Fibroblast of skin of left biceps (primary cell): ENCODE measurements at places on chromosomes 13 and 19.
A peak's percentile ranks its signal among the peaks of the same experiment; 100 is the strongest.

DNA sequence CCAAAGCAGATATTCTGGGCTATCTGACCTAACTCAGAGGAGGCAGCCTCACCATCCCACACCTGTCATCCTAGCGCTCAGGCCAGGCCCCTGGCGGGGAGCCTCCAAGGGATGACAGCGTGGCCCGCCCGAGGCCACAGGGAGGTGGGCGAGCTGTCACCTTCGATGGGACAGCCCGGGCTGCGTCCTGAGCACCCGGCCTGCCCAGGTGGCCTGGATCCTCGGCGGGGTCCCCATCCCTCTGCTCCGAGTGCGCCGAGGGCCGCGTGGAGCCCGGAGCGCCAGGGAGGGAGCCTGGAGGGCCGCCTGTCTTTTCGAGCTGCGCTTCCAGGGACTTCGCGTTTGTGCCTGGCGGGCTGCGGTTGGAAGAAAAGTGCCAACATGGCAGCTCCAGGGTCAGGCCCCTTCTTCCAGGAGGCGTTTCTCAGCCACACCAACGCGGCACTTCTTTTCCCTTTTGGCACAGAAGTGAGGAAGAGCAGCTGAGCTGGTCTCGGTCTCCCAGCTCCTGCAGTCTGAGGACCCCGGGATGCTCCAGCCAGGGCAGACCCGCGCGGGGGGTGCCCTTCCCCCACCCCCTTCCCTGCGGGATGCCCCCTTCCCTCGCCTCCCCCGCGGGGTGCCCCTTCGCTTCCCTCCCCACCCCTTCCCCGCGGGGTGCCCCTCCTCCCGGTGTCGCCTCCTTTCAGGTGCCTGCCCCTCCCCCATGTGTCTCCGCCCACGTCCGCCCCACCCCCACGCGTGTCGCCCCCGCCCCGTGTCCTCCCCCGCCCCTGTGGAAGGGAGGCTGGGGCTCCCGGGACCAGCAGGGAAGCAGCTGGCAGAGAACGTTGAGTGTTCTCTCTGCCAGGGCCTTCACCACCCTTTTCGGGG, 42.3 kb downstream of the GJA3 start:
- no peak for DNase-seq

- no peak for DNase-seq
Observed at GRCh38 chr13:52738719-52739467, 727 bp downstream of the CNMD start.

GRCh38 chr19:35883882-35884281, 15.5 kb downstream of the APLP1 start:
- DNase-seq: no peak

GRCh38 chr13:38899571-38899970, 91.1 kb downstream of the STOML3 start:
- DNase-seq: no peak

DNA sequence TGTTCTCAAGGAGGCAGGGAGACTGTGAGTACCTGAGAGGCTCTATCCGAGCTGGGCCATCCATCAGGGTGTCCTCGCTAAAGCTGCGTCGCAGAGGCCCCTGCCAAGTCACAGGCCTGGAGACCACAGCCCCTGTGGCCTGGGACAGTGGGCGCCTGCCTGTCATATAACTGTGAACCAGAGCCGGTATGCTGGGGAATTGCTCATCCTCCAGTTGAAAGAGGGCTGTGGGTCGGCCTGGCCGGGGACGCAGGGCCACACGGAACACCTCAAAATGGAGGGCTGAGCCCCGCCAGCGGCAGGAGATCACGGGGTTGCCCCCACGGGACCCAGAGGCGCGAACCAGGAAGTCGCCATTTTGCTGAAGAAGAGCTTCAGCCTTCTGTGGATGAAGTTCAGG, 6.6 kb downstream of the SH2D3A start:
- DNase-seq: no peak

DNA sequence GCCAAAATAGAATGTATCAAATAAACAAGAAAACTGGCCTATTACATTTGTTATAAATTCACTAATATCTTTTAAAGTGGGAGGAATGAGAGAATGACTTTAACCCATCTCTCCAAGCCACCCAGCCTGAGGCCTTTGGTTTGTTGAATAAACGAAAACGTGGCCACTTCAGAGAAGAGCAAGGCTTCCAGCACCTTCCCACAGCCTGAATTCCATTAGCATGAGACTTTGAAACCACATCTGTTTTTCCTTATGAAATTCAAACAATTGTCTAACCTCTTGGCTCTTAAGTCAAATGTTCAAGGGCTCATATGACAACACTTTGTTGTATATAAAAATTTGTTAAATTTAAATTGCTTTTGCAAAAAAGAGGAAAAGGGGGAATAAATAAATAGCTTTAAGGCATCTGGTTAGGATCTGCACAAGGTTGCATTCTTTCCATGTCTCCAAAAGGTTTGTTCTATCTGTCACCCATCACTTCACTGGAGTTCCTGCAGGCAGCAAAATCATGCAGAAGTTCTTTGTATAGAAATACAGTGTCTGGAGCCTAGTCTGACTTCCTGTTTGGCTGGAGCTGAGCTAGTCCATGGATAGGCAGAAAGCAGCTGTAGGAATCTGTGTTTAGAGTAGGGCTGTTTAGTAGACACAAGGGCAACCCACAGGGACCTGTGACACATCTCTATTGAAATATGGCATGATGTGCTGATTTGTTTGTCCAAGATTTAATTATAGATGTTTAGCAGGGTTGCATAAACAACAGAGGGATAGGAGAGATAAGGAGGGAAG, 502.3 kb downstream of the KCTD12 start:
- DNase-seq: peak; percentile 75

- no peak for DNase-seq
Observed at GRCh38 chr19:1018393-1018792, 2.5 kb downstream of the TMEM259 start.

GRCh38 chr13:21405309-21405708, 53.8 kb downstream of the ZDHHC20 start:
- no peak for DNase-seq

GRCh38 chr13:108086678-108087077, 128.7 kb downstream of the LIG4 start:
- no peak for DNase-seq

DNA sequence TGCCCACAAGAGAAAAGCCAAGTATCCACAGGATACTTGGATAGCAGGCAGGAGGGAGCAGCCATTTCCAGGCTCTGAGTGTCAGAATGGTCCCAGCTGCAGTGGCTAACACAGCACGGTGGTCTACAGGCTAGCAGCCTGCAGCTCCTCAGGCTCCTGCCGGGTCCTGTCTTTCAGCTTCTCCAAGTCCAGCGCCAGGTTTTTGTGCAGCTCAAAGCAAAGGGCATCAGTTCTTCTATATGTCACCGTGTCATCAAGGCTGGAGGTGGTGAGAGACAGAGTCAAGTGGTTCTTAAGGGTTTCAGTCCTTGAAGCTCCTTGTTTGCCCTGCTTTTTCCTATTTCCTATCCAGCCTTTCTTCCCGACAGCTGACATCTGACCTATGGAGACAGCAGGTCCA, 188.6 kb downstream of the NUFIP1 start:
- no peak for DNase-seq

- no peak for DNase-seq
Observed at GRCh38 chr19:56123266-56123891, 2.3 kb upstream of the ZNF787 start.

DNA sequence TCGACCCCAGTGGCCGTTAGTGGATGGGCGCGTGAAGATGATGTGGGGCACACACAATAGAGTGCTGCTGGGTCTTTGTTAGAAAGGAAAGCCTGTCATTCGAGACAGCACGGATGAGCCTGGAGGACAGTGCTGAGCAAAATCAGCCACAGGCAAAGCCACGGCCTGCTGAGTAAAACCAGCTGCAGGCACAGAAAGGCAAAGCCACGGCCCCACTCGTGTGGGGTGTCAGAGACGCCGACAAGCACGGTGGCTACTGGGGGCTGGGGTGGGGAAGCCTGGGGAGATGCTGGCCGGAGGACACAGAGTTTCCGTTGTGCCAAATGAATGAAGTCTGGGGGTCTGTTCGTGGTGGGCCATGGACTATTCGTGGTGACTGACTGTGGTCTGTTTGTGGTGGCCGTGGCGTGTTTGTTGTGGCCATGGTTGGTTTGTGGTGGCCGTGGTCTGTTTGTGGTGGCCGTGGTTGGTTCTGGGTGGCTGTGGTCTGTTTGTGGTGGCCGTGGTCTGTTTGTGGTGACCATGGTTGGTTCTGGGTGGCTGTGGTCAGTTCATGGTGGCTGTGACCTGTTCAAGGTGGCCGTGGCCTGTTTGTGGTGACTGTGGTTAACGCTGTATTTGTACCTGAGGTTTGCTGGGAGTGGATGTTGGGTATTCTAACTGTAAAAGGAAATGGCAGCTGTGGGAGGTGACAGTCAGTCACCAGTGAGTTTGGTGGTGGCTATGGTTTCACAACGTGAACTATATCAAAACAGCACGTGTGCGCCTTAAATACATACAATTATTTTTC, 36.3 kb downstream of the MCF2L start:
- no peak for DNase-seq

DNA sequence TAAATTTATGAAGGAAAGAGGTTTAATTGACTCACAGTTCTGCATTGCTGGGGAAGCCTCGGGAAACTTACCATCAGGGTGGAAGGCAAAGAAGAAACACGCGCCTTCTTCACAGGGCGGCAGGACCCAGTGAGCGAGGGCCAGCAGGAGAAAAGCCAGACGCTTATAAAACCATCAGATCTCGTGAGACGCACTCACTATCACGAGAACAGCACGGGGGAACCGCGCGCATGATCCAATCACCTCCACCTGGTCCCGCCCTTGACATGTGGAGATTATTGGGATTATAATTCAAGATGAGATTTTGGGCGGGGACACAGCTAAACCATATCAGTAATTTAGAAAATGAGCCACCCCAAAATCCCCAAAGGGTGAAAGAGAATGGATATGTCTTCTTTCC, 187.1 kb downstream of the RAP2A start:
- no peak for DNase-seq

GRCh38 chr13:104256701-104257100, 1190.5 kb upstream of the SLC10A2 start:
- DNase-seq: no peak

DNA sequence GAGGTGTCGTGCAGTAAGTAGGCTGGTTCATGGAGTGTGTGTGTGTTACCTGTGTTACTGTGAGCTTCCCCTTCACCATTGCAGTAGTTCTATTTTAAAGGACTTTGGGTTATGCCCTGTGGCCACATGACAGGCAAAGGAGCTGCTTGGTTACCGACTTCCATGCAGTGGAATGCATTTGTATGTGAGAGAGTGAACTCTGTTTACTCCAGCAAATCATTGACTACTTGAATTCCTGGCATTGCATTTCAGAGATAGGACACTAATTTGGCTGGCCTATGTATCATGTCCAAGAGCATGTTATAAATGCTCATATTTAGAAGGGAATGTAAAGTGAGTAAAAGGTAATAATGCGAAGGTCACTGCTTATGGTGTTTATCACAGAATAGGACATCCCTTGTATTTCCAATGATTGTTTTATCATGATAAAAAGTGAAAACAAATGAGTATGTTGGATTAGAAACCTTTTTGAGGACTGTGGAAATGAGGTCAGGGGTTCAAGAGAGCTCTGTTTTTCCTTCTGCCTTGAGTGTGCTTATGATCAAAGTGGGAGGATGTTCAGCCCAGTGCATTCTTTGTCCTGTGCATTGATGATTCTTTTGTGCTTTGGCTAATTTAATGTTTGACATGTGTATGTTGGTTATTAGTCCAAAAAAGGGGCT, 156.5 kb downstream of the LMO7 start:
- DNase-seq: no peak

- no peak for DNase-seq
Observed at GRCh38 chr19:852136-853013, at the start of gene ELANE. Gene ELANE, plus strand, starts transcription at chr19:852303. Its CDS starts 26 bp downstream, at chr19:852329.

DNA sequence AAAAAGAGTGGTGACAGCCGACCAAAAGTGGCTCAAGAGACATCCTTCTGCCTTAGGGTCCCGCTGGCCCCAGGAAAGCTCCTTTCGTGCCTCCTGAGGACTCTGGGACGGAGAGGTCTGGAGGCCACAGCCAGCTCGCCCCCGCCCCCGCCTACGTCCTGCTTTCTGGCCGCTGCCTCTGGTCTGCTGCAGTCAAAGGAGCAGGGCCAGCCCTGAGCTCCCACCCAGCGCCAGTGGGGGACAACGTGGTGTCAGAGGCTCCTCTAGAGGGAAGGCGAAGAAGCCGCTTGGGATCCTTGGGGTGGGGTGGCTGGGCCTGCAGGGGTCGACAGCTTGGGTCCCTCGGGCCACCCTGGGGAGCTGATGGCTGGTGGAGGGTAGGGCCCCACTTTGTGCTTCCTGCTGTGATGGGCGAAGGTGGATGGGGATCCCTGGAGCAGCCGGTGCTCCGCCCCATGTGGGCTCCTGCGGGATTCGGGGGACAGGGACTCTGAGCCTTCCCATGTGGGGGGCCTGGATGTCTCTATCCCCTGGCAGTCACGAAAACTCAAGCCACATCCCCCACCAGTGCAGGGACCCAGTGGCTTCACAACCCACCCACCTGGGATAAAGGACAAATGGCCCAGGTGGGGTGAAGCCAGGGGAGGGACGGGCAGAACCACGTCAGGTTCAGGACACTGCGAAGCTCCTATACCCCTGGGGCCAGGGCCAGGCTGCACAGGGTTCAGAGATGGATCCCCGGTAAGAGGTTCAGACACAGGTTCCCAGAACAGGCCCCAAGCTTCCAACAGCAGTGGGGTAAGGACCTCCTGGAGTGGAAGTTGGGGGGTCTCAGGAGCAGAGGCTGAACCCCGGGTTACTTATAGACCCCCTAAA, 9.0 kb upstream of the DIRAS1 start:
- no peak for DNase-seq

DNA sequence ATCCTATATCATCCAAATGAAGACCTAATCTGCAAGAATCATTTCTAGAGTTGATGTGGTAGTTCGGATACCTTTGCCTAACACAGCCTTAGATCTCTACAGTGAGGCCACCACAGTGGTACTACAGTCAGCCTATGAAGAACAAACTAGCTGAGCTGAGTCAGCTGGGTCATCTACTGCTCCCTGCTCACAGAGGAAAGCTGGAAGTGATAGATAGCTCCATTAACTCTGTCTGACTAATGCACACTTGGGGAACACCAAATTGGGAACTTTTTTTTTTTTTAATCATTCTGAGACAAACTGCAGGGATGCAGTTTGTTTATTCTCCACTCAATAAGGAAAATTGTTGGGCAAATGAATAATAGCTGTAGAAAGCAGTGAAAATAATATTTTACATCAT, 1160.6 kb downstream of the PCDH9 start:
- no peak for DNase-seq

DNA sequence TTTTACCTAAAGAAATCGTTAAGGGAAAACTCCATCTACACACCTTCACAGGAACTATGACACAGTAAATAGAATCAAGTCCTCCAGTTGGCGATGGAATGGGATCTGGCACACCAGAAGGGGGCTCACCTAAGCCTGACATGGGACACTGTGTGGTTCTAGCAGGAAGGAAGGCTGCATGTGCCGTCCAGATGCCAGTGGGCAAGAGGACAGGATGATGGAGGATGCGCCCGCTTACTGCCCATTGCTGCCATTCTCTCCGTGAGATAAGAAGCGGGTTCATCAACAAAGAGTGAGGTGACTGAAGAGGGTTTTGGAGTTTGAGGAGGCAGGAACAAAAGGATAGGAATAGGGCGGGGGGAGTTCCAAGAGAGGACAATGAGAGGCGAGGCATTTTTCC, 2.9 kb upstream of the CYP2F1 start:
- no peak for DNase-seq

- peak; percentile 34 for DNase-seq
Observed at GRCh38 chr13:37148501-37148900, 43.0 kb upstream of the CSNK1A1L start.

GRCh38 chr13:76837801-76838200, 48.4 kb downstream of the KCTD12 start:
- no peak for DNase-seq
